ENCODE measurements at places on chromosomes 2 and 18.
A peak's percentile ranks its signal among the peaks of the same experiment; 100 is the strongest.

DNA sequence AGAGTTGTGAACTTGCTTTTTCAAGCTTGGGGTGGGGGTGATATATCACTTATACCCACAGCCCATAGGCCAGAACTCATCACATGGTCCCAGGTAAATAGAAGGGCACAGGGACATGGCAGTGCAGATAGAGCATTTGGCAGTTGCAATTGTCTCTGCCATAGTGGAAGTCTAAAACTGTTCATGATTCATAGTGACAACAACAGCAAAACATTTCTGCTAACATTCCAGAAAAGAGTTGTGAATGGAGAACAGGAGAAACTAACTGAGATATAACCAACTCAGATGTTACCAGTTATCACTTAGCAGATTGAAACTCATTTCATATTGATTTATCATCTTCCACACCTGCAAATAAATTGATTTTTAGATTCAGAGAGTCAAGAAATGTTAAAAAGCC lies 278.6 kb upstream of the KYNU start:
- DNase-seq, result no peak

GRCh38 chr18:76948345-76948744 lies 126.0 kb downstream of the ZNF236 start:
- DNase-seq, result no peak

GRCh38 chr2:190121971-190122370 lies 59.4 kb upstream of the MSTN start:
- DNase-seq, result no peak

- DNase-seq, result no peak
Observed at GRCh38 chr2:74860521-74860920, 26.6 kb downstream of the HK2 start.

DNA sequence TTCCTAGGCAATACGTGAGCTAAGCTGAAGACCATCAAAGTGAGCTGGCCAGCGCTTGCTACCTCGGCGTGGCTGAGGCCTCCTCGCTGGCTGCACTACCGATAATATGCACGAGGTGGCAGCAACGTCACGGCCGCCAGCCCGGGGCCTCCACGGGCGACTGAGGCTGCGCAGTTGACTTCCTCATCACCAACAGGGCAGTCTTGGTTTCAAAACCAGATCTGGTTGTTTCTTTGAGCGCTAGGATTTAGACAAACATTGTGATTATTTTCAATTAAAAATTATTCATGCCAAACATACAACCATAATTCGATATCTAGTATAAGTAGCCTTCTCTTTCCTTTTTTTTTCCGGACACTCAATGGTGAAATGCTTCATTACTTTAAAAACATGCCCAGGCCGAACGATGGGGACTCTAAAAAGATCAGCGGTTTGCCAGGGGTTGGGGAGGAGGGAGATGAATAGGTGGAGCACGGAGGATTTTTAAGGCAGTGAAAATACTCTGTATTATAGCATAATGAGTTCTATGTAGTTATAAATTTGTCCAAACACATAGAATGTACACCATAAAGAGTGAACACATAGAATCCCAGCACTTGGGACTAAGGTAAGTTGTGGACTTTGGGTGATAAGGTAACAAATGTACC lies 52.0 kb downstream of the CYBRD1 start:
- peak; percentile 69 for DNase-seq

GRCh38 chr2:235910067-235910466 lies 258.1 kb downstream of the GBX2 start:
- DNase-seq, result no peak

DNA sequence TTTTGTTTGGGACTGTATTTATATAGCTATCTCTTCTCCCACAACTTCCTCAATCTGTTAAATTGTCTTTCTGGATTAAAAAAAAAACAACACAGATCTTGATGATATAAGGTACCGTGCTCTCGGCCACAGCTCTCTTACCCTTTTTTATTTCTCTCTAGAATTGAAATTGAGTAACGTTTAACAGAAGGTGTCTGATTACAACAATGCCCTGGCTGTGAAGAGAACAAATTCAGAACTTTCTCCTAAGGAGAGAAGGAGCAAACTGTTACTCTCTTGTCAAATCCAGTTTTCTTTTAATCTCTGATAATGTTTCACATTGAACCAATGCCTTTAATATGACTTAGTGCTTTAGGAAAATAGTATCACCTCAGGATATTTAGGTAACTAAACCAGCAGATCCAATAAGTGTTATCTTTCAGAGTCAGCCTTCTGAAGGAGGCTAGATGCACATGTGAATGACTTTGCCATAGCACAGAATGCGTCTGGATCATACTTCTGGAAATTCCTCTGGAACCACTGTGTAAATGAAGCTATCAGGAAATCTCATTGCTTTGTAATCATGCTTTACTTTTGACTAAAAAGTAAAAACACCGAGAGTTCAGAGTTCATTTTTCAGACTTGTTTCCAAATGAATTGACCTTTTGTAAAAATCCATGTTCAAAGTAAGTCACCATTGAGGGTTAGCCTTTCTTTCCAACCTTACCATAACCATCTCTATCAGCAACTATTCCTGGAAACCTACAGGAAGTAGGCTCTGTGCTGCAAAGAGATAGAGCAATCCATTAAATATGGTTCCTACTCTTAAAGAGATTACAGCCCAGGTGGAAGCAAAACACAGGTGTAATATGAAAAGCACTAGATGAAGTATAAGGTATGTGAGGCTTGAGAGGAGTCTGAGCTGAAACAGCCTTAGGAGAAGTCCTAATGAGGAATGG lies 147.0 kb upstream of the OSR1 start:
- no peak for DNase-seq

DNA sequence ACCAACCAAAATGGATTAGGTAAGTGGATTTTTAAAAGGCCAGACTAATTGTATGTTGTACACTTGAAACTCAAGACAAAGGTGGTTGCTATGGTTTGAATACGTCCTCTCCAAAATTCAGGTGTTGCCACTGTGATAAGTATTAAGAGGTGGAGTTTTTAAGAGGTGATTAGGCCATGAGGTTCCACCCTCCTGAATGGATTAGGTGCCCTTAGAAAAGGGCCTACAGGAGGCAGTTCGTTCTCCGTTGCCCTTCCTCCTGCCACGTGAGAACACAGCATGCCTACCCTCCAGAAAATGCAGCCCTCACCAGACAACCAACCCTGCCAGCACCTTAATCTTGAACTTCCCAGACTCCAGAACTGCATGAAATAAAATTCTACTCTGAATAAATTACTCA lies 51.2 kb downstream of the CHMP3 start:
- DNase-seq, result no peak

DNA sequence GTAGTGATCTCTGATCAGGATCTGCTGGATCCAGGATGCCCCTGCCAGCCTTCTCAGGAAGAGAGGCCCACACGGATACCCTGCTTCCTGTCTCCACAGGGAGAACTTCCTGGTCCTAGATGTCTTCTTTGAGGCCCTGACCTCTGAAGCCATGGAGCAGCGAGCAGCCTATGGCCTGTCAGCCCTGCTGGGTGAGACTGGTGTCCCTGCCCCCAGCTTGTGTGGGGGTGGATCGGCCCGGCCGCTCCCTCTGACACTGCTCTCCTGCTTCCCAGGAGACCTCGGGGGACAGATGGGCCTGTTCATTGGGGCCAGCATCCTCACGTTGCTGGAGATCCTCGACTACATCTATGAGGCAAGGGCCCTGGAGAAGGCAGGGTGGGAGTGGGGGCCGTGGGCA lies 6.6 kb downstream of the CHPF start:
- no peak for DNase-seq

DNA sequence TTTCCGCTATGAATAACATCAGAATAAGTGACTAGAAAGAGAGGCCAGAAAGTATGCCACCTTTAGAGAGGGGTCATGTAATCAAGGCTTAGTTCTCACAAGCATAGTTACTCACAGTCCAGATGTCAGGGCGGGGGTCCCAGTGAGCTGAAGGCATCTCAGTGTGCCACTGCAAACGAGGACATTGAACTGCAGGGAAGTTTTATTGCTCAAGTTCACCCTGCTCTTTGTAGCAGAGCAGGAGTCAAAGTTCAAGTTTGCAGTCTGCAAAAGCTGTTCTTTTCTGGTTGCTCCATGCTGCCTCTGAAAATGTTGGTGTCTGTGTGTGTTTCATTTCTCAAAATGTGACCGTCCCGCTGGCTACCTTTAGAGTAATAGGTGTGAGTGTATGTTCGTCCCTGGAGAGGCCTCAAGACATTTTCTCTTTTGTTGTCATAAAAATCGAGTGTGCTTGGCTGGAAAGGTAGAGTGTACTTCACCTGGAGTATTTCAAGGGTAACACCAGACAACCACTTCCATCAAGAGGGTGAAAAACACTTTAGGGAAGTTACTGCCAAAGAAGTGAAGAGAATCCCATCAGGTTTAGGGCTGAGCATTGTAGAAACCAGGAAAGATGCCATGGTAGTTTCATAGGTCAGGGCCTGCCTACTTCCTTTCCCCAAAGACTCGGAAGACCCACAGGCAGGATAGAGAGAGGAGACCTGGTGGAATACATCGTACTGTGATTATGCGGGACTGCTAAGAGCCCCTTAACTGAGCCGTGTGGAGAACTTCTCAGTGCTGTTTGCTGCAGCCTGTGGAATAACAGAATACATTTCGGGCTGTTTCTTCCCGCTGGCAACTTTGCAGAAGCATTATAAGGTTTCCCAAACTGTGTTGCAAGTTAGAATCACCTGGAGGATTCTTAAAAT lies 89.9 kb downstream of the LYPD6 start:
- no peak for DNase-seq

DNA sequence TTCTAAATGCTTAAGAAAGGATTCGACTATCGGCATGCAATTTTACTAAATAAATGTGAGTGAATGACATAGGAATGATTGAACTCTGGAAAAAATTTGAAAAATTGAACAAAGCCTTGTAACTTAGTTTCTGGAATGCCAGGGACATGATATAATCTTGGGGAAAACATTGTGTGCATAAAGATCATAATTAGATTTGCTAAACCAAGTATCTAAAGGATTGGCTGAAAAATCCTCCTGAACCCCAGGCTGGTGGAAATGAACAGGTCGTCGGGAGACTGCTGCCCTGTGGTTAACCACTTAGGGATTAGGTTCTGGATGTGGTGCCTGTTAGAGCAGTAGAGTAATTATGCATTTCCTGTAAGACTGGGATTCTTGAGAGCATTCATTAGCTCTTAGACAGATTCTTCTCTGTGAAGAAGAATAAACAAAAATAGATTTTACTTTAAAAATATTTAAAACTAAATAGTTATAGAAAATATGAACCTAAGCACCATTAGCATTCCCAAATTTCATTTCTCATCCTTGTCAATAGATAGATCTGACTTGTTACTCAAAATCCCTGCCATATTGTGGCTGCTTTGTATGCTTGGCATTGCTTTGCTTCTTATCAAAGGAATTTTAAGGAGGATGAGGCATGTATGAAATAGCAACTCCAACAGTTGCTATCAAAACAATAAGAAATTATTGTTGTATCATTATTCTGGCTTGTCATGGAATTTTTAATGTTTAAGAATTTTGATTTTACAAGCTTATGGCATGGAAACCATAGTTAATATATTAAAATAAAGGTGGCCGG lies 55.9 kb downstream of the LYPD6B start:
- DNase-seq, result no peak

DNA sequence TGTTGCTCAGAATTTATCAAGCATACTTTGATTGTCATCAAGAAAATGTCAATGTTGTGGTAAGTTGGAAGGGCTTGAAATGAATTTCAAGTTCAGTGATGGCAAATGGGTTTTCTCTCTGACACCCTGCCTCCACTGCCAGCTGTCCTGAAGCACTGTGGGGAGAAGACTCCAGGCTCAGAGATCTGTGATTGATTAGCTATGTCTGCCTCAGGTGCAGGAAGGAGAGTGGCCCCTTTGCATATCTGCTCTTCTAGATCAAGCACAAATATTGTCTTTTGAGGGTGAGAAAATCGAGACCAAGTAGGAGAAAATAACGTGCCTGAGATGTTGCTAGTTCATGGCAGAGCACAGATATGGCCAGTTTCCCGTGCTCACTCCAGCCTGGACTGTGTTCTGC lies 178.8 kb upstream of the GLI2 start:
- no peak for DNase-seq

DNA sequence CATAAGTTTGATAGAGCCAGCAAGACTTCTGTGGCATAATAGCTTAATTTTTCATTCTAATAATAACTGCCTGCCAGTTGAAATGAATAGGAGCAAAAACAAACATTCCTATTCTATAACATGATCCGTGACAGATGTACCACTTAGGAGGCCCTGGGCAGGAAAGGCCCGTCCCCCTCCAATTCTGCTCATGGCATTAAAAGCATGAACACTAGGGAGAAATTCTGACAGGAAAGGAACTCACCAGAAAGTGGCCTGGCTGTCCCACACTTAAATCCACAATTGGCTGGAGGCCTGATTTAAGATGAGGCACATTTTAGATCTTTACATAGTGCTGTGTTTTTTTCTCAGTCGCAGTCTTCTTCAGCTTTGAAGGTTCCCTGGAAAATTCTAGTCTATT lies 261.9 kb upstream of the ETAA1 start:
- DNase-seq, result no peak

GRCh38 chr2:127680706-127681287 lies 5.5 kb upstream of the LIMS2 start:
- DNase-seq, result no peak

DNA sequence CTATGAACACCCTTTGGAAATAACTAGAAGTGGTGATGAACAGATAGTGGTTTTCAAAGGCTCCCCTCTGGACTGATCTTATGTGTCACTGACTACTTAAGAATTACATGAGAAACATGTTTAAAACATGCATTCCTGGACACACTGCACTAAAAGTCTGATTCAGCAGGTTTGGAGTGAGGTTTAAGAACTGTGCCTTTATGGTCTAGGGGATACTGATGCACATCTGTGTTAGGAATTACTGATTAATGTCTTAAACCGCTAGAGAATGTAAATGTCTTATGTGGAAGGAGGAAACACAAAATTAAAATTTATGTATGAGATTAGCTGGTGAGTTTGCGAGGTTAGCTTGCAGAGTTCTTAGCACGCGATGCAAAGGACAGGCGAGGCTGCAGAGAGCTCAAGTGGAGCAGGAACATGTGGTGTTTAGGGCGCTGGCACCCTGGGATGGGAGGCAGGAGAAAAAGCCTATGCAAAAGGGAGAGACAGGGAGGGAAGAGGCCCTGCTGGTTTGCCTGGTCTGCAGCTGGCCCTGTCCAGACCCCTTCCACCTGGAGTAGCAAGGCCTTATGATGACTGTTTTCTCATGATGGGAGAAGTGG lies 11.7 kb downstream of the SH3YL1 start:
- no peak for DNase-seq

DNA sequence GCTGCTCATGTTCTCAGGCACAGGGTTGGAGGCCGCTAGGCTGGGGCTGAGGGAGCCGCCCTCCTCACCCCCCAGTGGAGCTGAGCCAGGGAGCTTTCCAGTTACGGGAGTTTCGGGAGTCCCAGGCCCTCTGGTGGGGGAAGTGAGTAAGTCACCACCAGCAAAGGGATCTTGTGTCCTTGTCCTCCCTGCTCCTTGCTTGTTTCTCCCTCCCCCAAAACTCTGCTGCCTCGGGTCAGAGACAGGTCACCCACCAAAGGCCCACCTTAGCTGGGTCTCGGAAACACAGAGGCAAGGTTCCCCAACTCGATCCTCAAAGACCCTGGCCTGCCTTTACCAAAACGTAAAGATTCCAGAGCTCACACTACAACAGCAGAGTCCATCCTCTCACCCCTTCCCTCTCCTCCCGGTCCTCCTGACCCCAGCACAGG lies 60.5 kb upstream of the POMC start:
- DNase-seq, result no peak
